ENCODE measurements at places on chromosomes 5 and 9.

- no peak for DNase-seq
Observed at GRCh38 chr5:10528056-10528816, 35.6 kb upstream of the ANKRD33B start.

DNA sequence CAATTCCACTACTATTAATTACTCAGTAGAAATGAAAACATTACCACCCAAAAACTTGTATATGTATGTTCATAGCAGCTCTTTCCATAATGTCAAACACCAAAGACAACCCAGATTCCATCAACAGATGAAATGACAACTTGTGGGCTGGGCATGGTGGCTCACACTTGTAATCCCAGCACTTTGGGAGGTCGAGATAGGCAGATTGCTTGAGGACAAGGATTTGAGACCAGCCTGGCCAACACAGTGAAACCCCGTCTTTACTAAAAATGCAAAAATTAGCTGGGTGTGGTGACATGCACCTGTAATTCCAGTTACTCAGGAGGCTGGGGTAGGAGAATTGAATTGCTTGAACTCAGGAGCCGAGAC, 11.5 kb downstream of the UIMC1 start:
- DNase-seq = no peak

DNA sequence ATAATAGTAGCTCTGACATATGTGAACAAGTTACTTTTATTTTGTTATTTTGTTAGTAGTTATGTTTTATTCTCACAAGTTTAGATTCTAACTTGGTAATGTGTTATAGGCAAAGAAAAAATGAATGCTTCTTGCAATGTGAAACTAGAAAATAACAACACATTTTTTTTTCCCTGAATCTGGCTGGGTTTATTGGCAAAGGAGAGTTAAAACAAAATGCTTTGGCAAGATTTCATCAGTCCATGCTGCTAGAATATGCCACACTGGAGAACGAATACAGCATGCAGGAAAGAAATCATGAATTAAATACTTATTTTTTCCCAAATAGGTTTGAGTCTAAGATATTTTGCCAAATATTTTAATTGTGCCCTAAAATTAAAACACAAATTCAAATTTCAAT, 1048.1 kb upstream of the ACO1 start:
- DNase-seq = no peak

- no peak for DNase-seq
Observed at GRCh38 chr5:167452136-167452535, 839.3 kb upstream of the WWC1 start.

- peak; percentile 77 for DNase-seq
Observed at GRCh38 chr5:141968914-141969608, at the start of gene RNF14. Gene RNF14 (plus strand): TSS chr5:141969105. CDS start chr5:141973589, 4,484 bp downstream.

DNA sequence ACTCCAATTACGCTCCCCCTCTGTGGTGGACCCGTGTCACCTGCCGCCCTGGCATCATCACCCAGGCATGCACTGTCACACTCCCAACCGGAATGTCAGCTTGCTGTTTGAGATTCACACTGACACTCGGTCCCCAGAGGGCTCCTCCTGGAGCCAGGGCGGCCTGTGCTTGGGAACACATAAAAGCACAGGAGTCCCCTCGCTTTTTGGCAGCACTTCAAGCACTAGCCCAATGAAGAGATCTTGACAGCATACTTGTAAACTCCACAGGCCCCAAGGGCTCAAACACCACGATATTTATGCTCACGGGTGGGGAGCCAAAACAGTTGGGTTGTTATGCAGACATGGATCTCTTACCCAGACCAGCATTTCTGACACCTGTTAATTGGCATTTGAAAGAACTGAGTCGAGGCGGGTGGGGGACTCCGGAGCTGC, 90.8 kb upstream of the EGFLAM start:
- no peak for DNase-seq

- no peak for DNase-seq
Observed at GRCh38 chr5:56639476-56639875, 175.9 kb upstream of the MAP3K1 start.

- no peak for DNase-seq
Observed at GRCh38 chr5:167247816-167248215, 1043.6 kb upstream of the WWC1 start.

GRCh38 chr5:55363856-55364255, 56.1 kb downstream of the MTREX start:
- no peak for DNase-seq
